ENCODE measurements at places on chromosomes 11 and 22. TPM values are rescaled to one million over a fixed set of nuclear protein-coding genes. Genes with fewer than 3 reads are reported as not detected.

CNGA4 gene
- 0.12 TPM for total RNA-seq

PDE3B gene
- 1.7 TPM for total RNA-seq

ISX gene
- not detected for total RNA-seq

SCN2B gene
- not detected for total RNA-seq

CRYAB gene
- 5.0 TPM for total RNA-seq

LMNTD2 gene
- 3.3 TPM for total RNA-seq

GRCh38 chr11:36617543-36618362 lies 19.7 kb upstream of the RAG2 start:
- DNase-seq, result no peak

- no peak for DNase-seq
Measured at GRCh38 chr11:96051820-96052219, 127.9 kb upstream of the MTMR2 start.

GRCh38 chr11:110858547-110858921 lies 146.3 kb upstream of the ARHGAP20 start:
- no peak for DNase-seq

GRCh38 chr11:26014456-26015115 lies 317.3 kb upstream of the ANO3 start:
- DNase-seq, result no peak

GRCh38 chr11:133134314-133135173 lies 397.8 kb downstream of the OPCML start:
- peak; percentile 10 for DNase-seq

GRCh38 chr11:124150684-124151083 lies 32.5 kb upstream of the OR10D3 start:
- DNase-seq, result no peak

DNA sequence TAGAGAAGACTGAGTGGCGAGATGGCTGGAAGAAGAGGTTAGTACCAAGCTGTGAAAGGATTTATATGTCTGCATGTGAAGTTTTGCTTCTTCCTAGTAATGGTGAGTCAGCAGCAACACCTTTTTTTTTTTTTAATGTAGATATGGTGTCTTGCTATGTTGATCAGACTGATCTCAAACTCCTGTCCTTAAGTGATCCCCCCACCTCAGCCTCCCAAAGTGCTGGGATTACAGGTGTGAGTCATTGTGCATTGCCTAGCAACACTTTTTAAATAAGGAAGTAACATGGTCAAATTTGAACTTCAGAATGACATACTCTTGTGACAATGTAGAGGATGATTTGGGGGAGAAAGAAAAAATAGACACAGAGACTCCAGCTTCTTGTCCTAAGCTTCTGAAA lies 6.5 kb upstream of the CSTPP1 start:
- DNase-seq, result no peak

GRCh38 chr11:73018856-73019255 lies 123.3 kb downstream of the FCHSD2 start:
- DNase-seq, result no peak

- no peak for DNase-seq
Measured at GRCh38 chr11:123450623-123451022, 20.6 kb downstream of the GRAMD1B start.

GRCh38 chr11:9760193-9760575 lies 96.3 kb downstream of the SWAP70 start:
- DNase-seq, result no peak

- DNase-seq, result no peak
Measured at GRCh38 chr11:104260456-104260855, 96.5 kb upstream of the PDGFD start.

DNA sequence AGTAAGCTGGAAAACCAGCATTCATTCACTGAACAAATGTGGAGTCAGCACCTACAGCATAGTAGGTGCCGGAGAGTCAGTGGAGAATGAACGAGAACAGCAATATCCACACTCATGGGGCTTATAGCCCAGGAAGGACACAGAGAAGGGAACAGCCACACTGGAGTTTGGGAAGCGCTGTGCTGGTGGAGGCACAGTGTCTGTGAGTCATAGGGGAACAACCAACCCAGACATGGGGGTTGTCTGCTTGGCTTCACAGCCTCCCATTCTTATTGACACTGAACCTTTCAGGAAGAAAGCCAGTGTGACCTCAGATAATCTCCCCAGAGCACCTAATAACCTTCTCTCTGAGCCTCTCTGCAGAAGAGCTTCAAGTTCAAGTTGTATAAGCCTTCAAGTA lies 56.6 kb upstream of the UBASH3B start:
- no peak for DNase-seq

DNA sequence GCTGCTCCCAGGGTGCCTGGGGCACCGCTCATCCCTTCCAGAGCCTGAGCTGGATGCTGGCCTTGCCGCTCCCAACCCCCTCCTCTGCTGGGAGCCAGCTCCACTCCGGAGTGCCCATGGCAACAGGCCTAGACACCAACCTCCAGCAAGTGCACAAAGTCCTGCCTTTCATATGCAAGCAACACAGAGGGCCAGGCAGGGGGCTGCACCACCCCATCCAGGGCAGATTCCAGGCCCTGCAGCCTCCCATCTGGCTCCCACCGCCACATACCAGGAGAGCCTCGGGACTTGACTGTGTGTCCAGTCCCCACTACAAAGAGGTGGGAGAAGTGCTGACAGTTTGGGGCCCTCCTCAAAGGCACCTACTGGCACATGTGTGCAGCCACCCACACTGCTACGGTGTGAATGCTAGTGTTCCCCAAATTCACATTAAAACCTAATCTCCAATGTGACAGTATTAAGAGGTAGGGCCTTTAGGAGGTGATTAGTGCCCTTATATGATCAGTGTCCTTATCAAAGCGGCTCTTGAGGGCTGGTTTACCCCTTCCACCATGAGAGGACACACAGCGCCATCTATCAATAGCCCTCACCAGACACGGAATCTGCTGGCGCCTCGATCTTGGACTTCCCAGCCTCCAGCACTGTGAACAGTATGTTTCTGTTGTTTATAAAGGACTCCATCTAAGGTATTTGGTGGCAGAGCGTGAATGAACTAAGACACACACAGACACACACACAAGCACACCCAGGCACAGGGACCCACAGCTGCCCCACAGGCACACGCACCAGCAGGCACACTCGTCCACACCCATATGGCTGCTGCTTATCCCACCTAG lies 16.2 kb downstream of the ARVCF start:
- no peak for DNase-seq

DNA sequence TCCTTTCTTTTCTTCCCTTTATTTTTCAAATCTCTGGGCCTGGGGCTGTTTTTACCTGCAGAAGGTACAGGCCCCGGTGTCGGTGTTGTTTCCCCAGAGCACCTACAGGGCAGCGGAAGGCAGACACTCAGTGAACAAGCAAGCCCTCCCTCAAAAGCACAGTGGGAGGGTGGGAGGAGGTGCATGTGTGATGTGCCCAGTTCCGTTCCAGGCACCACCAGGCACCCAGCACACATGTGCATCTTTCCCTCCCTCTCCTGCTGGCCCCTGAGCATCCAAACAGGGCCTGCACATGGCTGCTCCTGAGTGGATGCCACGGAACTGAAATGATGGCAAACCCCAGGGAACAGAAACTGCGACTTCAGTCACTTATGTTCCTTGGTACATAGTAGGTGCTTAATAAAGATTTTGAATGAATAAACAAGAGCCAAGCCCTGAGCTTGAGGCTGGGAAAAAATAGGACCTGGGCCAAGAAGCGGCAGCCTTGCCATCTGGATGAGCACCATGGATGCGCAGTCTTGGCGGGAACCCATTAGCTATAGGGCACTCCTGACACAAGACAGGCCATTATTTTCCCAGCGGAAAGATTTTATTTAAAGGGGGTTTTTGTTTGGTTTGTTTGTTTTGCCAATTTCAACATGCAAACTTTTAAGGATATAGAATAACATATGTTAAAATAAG lies 47.8 kb downstream of the ARRB1 start:
- DNase-seq, result no peak

GRCh38 chr11:116348226-116348625 lies 424.6 kb downstream of the BUD13 start:
- DNase-seq, result no peak

GRCh38 chr22:26624803-26625202 lies 3.0 kb downstream of the CRYBA4 start:
- DNase-seq, result no peak

GRCh38 chr11:86149792-86150191 lies 80.9 kb upstream of the PICALM start:
- DNase-seq, result no peak

DNA sequence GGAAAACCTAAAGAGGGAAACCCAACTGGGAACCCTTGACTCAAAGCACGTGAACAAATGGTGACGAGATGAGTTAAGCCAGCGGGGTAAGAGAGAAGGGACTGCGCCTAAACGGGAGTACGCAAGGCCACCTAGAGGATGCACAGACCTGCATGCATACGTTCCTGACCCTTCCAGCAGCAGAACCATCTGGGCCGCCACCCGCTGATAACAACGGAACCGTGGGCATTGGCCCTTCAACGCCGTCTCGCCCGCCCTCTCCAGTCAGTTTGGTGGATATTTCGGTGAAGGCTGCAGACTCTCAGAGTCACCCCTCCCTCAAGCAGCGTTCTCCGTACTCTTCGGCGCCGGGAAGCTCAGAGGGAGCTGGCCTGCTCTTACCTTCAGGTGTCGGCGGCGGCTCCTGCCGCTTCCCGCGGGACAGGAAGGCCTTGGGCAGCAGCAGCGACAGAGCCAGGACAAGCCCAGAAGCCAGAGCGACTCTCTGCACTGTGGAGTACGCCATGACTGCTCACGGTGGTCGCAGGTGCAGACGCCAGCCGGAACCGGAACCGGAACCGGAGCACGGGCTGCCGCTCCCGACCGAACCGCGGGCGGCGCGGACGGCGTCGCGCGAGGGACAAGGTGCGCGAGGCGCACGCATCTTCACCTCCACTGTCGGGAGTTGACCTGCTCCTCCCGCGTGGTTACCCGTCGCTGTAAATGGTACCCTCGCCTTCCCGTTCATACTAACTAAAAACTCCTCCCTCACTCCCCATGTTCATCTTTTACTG lies at the start of gene RIC3:
Gene RIC3 (minus strand): TSS at position 541 of the 773 bp plus-strand sequence. CDS start 36 bp downstream, at position 505.
- no peak for DNase-seq

DNA sequence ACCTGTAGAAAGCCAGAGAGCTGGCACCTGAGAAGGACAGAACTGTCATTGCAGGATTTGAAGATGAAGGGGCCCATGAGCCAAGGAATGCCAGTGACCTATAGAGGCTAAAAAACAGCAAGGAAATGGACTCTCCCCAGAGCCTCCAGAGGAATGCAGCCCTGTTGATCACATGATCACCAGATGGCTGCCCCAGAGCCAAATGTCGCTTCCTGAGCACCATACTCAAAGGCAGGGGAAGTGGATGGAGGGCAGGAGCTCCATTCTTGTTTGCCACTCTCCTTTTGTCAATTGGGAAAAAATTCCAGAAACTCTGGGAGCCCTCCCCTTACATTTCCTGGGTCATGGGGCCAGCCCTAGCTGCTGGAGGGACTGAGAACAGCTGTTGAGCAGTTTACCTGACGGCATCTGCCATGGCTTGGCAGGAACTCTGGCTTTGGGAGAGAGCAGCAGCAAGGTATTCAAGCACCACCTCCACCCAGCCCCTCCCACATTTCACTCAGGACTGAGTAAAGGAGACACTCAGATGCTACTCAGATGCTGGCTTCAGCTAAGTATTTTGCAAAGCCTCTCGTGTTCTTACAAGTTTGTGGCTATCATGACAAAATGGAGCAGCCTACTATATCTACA lies 46.9 kb downstream of the DKK3 start:
- DNase-seq, result no peak

DNA sequence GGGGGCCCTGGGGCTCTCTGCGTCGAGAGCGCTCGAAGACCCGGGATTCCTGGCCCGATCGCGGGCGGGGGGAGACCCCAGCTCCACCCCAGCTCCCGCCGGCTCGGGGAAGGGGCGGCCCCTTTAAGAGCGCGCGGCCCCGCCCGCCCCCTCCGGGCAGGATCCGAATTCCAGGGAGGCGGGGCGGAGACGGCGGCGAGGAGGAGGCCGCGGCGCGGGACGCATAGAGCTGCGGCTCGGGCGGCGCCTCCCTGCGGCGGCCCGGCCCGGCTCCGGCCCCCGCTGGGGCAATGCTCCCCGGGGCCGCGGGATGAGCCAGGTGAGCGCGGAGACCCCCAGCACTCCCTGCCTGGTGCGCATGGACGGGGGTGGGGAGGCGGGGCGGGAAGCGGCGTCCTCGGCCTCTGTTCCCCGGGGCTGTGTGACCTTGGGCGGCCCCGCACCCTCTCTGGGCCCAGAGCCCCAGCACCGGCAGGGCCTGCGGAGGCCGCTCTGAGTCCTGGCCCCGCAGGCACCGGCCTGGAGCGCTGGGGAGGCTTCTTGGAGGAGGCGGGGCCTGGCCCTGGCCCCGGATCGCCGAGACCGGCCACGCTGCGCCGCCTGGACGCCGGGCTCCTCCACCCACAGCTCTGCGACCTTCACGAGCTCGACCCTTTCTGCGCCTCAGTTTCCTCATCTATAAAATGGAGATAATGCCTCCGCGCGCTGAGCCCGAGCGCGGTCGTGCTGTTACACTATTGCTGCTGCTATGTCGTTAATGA lies 565 bp downstream of the GAS2L1 start:
- no peak for DNase-seq

GRCh38 chr11:77677138-77677537 lies 39.5 kb upstream of the CLNS1A start:
- DNase-seq, result no peak

All from glomerular endothelial cell (primary cell).